ENCODE measurements at places on chromosomes 2 and 18. TPM values are rescaled to one million over a fixed set of nuclear protein-coding genes. Genes with fewer than 3 reads are reported as not detected.

GGCX gene
- total RNA-seq: 34.0 TPM

SCG2 gene
- total RNA-seq: not detected

DSC1 gene
- total RNA-seq: 0.08 TPM

OSBPL1A gene
- total RNA-seq: 22.4 TPM

CXXC1 gene
- total RNA-seq: 53.5 TPM

CYRIA gene
- total RNA-seq: 0.30 TPM

DCDC2C gene
- total RNA-seq: not detected

APOB gene
- total RNA-seq: not detected

CDK15 gene
- 0.16 TPM for total RNA-seq

All from hair follicular keratinocyte (primary cell).